ENCODE measurements at places on chromosomes 4 and X.
A peak's percentile ranks its signal among the peaks of the same experiment; 100 is the strongest.

GRCh38 chr4:16225863-16226815 is at the start of gene TAPT1:
Gene TAPT1 (minus strand): TSS chr4:16226471. CDS start chr4:16226457, 14 bp downstream.
- peak; percentile 78 for DNase-seq

DNA sequence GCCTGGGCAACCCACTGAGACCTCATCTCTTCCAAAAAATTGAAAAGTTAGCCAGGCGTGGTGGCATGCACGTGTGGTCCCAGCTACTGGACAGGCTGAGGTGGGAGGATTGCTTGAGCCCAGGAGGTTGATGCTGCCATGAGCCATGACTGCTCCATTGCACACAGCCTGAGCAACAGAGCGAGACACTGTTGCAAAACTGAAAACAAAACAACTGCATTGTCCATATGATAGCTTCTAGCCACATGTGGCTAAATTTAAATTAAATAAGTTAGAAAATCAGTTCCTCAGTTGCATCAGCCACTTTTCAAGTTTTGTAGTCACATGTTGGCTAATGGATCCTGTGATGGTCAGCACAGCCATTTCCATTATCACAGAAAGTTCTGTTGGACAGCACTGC is 67.9 kb downstream of the GAB1 start:
- DNase-seq = no peak

DNA sequence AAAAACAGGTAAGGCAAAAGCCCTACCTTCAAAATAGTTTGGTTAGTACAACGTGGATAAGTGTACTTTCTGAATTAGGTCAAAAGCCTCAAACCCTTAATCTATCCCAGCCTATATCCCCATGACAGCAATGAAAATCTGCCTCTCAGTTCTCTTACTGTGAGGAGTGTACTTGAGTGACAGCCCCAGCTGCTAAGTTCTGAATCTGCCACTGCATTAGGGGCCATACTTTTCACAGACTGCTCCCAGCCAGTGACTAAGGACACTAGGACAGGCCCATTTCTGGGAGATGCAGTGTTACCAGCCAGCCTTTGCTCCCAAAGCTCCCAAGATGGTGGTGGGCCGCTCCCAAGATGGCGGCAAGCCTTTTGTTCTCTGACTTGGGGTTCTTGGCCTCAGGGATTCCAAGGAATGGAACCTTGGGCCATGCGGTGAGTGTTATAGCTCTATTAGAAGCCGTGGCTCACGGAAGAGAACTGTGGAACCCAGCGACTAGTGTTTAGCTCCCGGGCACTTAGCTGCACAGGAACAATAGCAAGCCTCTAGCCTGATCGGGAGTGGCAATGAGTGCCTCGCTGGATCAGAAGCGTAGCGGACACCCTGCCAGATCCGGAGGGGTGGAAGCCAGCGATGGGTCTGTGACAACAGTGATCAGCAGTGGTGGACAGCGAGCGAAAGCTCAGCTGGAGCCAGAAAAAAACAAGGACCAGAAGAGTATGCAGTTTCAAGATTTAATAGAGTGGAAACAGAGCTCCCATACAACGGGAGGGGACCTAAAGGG is 175.6 kb upstream of the NRK start:
- DNase-seq = no peak

DNA sequence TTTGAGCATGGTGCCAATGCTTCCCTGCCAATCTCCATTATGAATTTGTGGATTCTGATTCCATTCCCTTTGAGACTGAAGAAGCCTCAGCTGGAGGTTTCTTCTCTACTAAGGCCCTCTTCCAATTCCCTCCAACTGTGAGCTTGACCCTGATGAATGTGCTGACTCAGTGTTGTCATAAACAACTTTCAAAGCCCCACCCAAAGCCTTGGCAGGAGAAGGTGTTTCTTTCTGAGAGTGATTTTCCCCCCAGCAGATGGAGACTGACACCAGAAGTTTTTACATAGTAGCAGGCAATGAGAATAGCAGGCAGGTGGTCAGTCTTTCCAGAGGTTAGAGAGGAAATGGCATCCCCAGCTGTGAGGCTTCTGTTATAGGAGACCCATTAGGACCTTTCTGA is 53.1 kb downstream of the OCRL start:
- DNase-seq = peak; percentile 14

GRCh38 chr4:28772066-28772465 is 1911.4 kb downstream of the STIM2 start:
- peak; percentile 54 for DNase-seq

GRCh38 chr4:89249313-89249712 is 58.3 kb downstream of the GPRIN3 start:
- no peak for DNase-seq

- no peak for DNase-seq
These were observed 241.0 kb downstream of the AFF2 start for GRCh38 chrX:148741441-148741840.

DNA sequence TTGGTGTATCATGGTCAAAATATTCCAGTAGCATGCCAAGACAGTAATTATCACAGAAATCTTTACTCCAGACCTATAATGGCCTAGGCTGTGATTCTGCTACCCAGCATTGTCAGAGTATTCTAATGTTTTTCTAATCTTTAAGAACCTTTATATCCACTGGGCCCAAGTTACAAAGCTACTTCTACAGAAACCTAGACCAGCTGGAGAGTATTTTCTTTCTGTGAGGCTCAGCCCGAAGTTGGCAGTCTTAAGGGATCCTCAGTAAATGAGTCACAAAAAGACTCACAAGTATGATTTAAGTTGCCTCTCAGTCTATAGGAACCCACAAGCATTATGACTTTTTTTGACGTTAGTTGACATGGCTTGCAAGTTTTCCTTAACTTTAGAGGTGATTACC is 638.5 kb upstream of the FAM241A start:
- DNase-seq = peak; percentile 82

GRCh38 chr4:69757464-69757863 is 3.0 kb downstream of the SULT1B1 start:
- no peak for DNase-seq

GRCh38 chr4:153747406-153747955 is 12.3 kb downstream of the RNF175 start:
- DNase-seq = no peak

- peak; percentile 30 for DNase-seq
These were observed 124.5 kb upstream of the GIMD1 start for GRCh38 chr4:106493086-106493485.

DNA sequence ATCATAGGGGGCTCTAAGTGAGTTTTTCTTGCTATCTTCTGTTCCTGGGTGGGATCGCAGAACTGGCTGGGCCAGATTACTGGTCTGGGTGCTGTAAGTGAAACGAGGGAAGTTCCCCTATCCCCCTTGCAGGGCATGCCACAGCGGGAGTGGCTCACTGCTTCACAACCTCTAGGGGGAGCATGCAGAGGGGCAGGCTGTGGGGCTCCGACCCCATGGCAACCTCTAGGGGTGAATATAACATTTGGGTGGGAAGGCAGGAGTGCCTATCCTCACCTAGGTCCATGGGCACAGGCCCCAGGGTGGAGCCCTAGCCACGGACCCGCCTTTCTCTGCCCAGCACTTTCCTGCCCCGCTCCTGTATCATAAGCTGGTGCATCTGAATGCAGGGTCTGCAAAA is 1.7 kb upstream of the RRAGB start:
- DNase-seq = no peak

DNA sequence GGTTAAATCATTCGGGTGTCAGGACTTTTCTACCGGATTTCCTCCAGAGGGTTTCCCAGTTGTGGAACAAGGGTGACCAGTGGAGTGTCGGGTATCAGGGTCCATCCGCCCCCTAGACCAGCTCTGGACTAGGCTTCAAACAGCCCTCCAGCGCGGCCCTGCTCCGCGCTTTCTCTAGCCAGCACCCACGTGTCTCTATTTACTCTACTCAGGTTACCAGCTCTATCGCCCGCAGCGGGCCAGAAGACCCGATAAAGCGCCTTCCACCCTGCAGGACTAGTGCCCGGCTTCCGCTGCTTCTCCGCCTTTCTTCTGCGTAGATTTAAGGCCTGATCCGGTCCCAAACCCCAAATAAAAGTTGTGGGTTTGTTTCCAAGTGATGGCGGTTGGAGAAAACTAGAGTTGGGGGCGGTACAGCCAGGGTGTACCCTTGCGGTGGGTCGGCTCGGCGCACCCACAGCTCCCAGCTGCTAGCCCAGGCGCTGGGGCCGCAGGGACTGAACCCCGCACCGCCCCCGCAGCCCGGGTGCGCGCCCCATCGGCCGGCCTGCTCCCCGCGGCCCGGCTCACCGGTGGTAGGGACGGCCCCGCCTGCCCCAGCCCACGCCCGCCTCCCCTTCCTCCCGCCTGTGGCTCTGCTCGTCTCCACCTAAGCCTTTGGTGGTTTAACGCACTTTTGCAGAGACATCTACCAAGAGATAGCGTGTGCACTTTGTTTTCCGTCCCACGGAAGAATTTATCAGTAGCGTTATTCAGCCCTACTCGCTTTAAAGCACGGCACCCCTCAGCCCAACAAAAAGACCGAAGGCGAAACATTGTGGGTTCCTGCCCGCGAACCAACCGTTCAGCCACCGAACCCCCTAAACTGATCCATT is 2.1 kb downstream of the LEF1 start:
- no peak for DNase-seq

GRCh38 chrX:132539611-132540010 is 50.8 kb upstream of the MBNL3 start:
- DNase-seq = no peak

DNA sequence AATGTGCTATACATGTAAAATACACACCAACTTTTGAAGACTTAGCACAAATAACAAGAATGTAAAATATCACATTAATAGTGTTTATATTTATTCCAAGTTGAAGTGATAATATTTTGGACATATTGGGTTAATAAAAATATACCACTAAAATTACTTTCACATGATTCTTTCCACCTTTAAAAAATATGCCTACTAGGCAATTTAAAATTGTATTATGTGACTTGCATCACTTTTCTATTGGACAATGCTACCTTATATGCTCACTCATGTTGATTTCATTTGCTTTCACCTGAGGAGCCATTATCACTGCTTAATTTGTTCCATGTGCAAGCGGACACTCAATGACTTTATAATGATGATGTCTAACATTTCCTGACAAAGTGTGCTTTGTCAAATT is 3.4 kb upstream of the PACRGL start:
- no peak for DNase-seq

DNA sequence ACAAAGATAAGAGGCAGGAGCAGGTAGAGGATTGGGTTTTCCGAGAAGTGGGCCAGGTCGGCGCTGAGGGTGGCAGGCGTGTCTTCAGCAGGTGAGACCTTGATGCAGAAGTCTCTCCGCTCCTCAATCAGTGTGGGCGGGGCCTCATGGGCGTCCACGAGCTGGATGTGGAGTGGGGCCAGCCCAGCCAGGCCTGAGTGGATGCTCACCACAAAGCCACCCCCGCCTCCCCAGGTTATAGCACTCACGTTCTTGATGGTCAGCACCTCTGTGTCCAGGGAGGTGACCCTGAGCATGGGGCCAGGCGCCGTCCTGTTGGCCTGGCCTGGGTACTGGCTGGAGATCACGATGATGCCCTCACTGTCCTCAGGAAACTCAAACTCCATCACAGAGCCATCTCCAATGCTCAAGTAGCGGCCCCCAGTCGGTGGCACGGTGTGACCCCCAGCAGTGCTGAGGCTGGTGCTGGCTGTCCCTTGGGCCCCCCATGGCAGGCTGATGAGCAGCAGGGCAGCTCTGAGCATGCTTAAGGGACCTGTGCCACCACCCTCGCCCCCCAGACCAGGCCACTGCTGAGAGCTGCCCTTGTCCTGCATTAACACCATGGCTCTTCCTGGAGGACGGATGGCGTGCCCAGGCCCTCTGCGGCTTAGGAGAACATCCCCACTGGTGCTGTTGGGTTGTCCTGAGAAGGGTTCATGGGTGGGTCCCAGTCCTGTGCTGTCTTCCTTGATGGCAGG is 1.9 kb downstream of the SLC10A3 start:
- DNase-seq = no peak

DNA sequence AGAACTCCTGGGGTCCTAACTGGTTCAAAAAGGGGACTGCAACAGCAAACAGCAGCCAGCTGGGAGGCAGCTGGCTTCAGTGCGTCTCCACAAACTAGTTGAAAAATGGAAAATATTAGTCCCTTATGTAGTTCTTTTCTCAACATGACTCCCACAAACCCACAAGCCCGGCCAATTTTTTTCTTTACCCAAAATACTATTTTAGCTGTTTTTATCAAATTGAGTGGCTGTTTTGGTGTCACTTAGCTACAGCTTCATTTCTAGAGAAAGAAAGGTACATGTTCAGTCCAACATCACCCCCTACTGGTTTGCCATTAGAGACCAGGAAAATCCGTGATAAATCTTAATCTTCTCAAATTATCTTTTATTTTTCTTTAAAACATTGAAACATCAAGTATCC is 97.2 kb downstream of the GUCY2F start:
- DNase-seq = peak; percentile 53

- peak; percentile 57 for DNase-seq
These were observed 52.3 kb upstream of the TMEM131L start for GRCh38 chr4:153413842-153414241.

DNA sequence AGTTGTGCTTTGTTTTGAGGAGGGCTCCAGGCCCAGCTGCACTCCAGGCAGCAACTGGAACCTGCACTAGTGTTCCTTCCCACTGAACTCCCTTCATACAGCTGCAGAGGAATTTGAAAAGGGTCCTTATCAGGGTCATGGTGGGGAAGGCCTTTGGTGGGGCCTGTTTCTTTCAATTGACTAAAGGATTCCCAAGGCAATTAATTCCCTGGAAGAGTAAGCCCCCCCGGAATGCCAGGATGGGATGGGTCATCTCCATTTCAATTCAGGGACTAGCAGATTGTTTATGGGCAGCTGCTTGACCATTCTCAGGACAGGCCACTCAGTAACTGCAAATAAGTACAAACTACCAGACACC is 45.3 kb downstream of the TSC22D3 start:
- no peak for DNase-seq

DNA sequence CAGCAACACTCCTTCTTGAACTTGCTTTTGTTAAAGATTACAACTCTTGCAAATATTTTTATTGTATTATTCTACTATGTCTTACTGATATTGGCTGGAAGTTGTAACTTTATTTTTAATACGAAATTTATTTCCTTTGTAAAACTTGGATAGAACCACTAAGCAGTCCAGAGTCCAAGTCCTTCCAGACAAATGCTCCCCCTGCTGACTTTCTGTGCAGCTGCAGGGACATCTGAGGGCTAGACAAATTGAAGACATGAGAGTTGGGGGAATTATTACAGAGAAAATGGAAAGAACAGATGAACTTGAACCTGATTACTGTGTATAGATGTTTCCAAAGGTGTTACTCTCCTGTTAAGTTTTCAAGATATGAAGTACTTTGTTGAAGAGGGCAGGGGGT is 238.8 kb downstream of the GRIA3 start:
- DNase-seq = peak; percentile 39

GRCh38 chrX:94831364-94831763 is 1157.4 kb downstream of the FAM133A start:
- peak; percentile 5 for DNase-seq

DNA sequence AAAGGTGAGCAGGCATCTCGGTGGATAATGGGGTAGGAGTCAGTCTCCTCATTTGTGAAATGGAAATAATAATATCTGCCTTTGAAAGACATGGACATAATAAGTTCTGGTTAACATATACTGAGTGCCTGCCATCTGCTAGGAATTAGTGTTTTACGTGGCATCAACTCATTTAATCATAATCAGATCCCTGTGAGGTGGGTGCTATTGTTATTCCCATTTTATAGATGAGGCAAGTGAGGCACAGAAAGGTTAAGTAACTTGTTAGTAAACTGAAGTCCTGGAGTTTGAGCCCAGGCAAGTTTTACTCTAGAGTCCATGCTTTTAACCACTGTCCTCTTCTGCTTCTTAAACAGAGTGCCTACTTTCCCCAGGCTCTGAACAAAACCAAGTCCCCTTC is 7.5 kb downstream of the CCDC120 start:
- no peak for DNase-seq

- DNase-seq = peak; percentile 69
These were observed at the start of gene MAGEE1 for GRCh38 chrX:76427560-76428242. Gene MAGEE1 (plus strand): TSS chrX:76427710. CDS start chrX:76427931, 221 bp downstream.

- DNase-seq = no peak
These were observed 4.4 kb downstream of the TBC1D1 start for GRCh38 chr4:37895271-37895670.

Data from fibroblast of skin of scalp (primary cell).